Stimulated activated naive CD8-positive, alpha-beta T cell treated with anti-CD3 and anti-CD28 coated beads, Interleukin-15, amount 100 ng/mL, for 72 hours (primary cell): ENCODE measurements at places on chromosomes 2 and 18.

GRCh38 chr2:119864318-119864717 is 104.6 kb downstream of the PTPN4 start:
- no peak for DNase-seq

DNA sequence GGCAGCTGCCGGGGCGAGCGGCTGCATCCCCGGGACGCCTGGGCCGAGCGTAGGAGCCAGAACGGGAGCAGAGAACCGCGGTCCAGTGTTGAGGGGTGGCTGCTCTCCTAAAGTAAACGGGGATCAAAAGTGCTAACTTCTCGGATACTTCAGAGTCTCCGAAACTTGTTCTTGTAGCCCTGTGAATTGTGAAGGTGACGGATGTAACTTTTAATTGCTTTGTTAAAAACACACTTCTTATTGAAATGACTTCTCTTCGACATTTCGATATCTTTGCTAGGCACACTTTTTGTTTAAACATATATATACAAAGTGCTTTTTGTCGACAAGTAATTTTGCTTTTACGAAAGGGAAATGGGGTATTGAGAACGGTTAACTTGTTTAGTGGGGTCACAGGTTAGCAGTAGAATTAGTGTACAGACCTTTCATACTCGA is 540 bp downstream of the ATP9B start:
- no peak for DNase-seq

DNA sequence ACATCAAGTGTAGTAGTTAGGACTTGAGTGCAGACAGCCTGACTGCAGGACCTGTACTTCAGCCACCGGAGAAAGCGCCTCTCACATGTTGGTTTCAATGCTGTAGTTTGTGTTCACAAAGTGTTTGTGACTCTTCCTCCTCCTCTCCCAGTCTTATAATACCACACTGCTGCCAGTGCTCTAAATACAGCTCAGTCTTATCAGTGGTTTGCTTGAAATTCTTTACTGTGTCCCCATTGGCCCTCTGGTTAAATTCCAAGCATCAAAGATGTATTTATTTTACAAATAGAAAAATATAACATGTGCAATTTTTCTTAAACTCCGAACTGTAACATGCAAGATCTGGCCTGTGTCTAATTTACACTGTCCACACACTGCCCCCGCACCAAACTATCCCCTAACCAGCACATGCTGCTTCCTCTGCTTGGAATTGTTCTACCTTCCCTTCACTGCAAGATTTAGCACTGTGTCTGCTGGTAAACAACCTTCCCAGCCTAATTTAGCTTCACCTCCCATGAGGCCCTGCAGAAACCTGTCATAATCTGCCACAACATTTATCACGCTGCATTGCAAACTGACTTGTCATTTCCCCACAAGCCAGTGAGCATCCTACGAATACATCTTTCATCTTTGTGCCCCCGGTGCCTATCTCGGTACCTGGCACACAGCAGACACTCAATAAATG is 77.1 kb downstream of the SUMO1 start:
- no peak for DNase-seq

DNA sequence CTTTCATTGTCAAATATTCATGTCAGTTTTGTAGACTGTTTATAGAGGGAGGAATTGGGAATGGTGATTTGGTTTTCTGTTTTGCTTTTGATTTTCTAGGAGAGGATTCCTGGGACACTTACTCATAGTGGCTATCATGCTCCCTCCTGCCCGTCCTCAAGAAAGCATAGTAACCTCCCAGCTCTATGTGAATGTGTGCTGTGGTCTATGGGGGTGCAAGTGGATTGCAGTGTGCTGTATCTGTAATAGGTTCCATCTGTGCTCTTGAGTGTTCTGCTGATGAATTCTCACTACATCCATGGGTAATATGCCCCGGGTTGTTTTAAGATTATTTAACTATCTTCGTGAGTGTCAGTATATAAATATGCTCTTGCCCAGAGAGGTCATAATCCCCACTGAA is 811.3 kb downstream of the CNTNAP5 start:
- no peak for DNase-seq

GRCh38 chr2:206260188-206261012 is 14.1 kb upstream of the ZDBF2 start:
- no peak for DNase-seq

DNA sequence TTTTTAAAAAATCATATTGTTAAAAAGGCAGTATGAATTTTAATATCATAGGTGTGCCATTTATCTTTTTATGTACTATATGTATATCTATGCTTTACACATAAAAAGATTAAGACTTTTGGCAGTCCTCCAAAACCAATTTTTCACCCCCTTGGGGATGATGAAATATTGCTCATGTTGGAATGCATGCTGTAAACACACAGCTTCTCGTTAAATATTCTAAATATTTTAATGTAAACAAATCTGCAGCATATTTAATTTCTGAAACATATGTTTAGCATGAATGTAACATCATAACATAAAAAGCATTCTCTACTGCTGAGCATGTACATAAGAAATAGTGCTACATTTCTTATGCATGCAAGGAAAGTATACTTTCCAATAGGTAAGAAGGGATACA is 484.3 kb upstream of the LRATD1 start:
- no peak for DNase-seq

GRCh38 chr18:57982372-57983021 is 61.5 kb upstream of the NEDD4L start:
- DNase-seq: no peak

DNA sequence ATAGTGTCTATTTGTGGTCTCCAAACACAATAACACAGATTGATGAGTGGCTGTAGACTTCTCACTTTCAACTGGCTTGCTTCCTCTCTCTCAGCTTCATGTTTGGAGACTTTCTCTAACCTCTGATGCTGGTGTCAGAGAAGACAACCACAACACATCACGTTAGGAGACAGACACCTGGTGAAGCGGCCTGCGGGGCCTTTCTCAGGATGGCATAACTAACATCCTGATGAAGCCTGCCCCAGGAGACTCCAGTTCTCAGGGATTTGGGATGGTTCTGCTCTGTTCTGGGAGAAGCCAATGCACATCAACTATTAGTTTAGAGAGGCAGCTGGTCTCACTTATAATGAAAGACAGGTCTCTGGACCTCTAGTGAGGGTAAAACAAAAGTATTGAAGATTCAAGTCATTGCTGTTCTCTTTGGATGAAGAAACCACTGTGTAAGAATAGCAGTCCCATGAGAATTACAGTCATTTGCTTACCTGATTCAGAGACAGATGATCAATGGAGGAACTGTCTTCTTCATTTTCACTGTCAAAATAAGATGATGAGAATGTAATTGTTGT is 2.0 kb downstream of the IL1A start:
- no peak for DNase-seq

DNA sequence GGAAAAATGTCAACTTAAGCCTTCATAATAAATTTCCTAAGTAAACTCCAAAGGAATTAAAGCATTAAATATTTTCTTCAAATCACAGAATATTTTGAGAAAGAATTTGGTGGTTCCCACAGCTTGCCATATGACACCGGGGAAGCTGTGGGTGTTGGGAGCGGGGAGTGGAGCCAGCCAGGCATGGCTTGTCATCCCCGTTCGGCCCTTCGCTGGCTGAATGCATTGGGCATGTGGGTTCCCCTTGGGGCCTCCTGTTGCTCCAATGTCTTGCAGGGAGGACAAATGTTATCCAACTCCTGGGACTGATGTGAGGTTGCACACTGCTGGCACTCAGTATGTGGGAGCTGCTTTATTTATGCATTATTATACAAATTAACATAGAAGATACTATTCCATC is 18.6 kb downstream of the NGEF start:
- DNase-seq: no peak

DNA sequence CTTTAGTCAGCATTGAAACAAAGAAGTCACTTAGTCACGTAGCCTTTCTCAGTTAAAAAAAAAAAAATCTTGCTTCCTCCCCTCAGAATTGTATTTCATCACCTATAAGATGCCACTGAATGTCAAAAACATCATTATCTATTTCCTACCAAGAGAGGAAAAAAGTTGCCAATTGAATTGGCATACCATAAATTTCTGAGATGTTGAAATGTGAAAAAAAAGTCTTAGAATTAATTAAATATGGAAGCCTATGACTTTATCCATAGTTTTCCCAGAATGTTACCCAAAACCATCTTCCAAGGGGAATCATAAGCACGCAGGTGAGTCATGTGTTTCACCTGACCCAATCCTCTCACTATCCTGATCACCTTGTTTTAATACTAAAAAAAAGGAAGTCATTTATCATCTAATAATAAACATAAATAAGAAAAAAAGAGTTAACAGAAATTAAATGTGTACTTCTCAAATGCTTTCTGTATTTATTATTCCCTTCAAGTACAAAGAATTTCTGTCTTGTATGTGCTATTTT is 205.7 kb downstream of the TCF4 start:
- DNase-seq: no peak

GRCh38 chr2:229130522-229130921 is 140.6 kb downstream of the PID1 start:
- no peak for DNase-seq
